ENCODE measurements at places on chromosomes 7 and 10.
A peak's percentile ranks its signal among the peaks of the same experiment; 100 is the strongest.

DNA sequence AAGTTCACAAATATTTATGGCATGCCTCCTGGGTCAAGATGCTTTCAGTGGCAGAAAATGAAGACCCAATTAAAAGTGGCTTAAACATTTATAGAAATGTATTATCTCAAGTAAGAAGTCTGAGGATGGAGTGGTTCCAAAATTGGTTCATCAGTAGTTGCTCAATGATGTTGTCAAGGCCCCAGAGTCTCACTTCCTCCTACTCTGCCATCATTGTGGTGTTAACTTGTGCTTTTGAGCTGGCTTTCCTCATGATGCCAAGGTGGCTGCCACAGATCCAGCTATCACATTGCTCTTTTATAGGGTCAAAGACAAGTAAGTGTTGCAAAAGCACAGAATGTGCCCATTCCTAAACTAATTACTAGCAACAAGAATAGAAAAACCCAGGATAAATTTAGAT is 404.6 kb upstream of the NRP1 start:
- DNase-seq: no peak

- DNase-seq: no peak
Measured at GRCh38 chr10:70078329-70078728, 25.7 kb downstream of the MACROH2A2 start.

DNA sequence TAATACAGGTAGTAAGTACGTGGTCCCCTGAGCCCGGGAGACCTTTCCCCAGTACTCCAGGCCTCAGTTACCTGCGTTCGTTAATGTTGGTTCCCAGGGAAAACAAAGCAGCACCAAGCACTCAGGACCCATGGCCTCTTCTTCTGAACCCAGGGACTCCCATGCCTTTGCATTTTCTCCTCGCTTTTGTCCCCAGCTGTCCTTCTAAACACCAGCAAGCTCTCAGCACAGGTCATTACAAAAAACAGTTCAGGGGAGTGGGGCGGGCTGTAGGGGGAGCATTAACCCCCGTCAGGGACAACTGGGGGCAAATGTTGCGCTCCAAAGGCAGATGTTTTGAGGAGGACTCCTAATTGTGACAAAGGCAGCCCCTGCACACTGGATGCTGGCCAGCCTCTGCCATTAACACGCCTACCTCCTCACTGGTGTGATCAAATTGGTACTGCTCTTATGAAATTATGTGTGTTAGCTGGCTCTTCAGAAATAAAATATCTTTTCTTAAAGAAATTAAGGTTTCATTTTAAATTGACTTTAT is 80.5 kb upstream of the LRGUK start:
- no peak for DNase-seq

GRCh38 chr7:70673778-70674570 is 458.0 kb upstream of the GALNT17 start:
- no peak for DNase-seq

DNA sequence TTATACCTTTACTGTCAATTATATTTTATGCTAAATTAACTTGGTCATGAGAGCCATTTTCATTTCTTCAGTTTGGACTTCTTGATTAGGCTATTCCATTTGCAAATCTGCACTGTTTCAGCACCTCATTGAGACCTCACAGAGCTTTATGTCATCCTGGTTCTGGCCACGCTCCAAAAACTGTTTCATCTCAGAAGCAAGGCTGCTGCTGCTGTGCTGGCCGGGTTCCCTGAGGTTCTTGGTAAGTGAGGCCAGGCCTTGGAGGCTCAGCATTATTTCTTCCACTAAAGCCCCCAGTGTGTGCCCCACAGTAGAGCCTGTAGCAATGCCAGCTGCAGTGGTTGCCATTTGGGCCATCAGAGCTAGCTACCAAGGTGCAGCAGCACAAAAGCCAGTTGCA is 7.8 kb upstream of the ZNF485 start:
- no peak for DNase-seq

DNA sequence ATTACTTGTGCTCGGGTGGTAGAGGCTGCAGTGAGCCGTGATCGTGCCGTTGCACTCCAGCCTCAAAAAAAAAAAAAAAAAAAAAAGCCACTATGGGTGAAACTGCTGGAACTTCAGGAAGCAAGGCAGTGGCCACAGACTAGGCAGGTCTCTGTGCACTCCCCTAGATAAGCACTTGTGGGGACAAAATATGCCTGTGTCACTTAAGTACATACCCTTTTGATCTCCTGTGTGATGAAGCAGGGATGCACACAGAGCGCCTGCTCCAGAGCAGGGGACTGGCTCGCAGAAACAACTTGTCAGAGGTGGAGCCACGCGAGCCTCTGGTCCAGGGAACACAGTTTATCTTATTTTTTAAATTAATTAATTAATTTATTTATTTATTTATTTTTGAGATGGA is 42.9 kb upstream of the PSAP start:
- no peak for DNase-seq

DNA sequence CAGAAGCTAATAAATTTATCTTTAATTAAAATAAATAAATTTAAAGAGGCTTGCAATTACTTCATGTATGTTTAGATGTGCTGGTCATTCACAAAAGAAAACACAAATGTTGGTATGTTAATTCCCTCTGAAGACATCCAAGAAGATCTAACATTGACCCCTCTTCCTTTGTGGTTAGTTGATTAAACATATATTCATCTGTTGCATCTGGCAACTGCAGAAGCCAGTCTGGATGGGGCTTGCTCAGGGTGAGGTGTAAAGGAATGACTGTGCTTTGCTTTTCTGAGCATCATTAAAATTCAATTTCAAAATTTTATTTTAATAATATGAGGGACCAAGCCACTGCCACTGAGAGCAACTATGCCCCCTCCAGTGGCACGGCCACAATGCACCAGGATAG is 36.4 kb upstream of the FERD3L start:
- DNase-seq: no peak

GRCh38 chr10:24854256-24854655 is 98.2 kb downstream of the PRTFDC1 start:
- no peak for DNase-seq

DNA sequence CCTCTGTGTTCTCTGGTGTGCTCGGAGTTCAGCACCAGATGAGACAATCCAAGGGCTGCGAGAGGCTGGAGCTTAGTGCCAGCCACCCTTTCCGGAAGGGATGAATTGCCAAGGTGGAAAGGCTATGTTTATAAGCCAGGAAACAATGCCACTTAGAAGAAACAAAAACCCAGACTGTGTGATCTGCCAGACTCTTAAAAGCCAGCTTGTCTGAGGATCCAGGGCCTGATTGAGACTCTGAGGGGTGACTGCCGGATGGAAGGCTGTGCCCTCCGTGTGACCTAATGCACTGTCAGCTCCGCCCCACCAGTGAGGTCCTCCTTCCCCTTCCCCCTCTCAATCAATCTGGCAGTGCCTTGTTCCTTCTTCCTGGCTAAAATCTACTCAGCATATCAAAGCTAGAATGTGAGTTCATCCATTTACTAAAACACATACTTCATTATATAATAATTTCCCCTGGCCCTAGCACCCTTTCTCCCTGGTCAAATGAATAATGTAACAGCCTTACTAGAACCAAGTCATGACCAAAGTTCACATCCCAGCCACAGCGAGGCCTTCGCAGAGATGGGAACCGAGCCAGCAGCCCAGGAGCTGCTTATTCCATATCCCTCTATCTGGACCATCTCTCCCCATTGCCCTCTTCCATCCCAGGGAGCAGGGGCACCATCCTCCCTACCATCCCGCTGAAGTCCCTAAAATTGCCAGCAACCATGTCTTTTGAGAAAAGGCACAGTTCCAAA is 25.5 kb downstream of the FAM107B start:
- peak; percentile 33 for DNase-seq

- no peak for DNase-seq
Measured at GRCh38 chr7:84182301-84182700, 12.3 kb downstream of the SEMA3A start.

DNA sequence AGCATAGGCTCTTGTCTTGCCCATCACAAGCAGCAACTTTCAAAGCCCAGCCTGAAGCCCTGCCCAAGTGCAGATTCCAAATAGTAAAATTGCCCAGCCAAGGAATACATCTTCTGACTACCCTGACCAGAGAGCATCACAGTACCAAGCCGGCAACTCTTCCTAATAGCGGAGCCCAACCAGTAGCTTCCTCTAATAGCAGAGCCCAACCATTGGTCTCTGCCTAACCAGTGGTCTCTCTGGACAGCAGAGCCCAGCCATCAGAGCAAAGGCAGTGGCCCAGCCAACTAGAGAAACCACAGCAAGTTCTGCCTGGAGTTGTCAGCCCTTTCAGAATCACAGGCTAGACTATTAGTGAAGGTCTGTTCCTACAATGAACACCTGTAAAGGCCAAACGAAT is 285.6 kb downstream of the HGF start:
- no peak for DNase-seq

DNA sequence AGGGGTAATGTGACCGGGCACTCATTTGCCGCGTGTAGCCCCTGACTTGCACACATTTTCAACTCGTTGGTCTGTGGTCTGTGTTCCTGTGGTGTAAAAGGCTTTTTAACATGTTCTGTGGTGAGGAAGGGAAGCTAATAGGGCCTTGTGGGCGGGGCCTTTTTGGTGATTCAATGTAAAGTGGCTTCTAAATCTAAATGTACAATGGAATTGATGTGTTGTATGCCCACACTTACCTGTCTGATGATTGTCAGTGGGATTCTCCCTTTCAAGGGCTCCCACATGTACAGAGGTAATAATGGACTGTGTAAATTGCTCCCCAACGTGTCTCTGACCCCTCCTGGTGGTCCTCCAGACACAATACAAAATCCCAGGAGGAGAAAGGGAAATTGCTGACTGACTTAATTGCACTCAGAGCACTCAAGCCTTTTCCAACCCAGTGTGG is 43.1 kb upstream of the GATAD1 start:
- no peak for DNase-seq

DNA sequence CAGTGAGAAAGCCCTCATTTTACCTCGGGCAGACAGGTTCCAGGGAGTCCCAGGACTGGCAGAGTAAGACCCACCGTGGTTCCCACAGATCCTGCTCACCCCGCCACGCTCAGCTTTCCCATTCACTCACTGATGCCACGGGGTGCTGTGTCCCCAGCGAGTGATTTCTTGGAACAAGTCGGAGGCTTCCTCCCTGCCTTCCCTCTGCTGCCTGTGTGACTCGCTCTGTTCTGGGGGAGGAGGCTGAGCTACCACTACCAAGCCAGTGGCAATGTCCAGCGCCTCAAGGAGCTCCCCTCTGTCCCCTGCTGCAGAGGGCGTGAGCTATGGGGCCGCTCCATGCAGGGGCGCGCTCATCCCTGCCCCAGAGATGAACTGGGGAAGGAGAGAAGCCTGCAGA is 12.6 kb downstream of the IL15RA start:
- DNase-seq: no peak

- DNase-seq: no peak
Measured at GRCh38 chr10:93193906-93194305, 120.2 kb downstream of the CYP26A1 start.

GRCh38 chr7:28161331-28161730 is 19.3 kb downstream of the JAZF1 start:
- DNase-seq: no peak

DNA sequence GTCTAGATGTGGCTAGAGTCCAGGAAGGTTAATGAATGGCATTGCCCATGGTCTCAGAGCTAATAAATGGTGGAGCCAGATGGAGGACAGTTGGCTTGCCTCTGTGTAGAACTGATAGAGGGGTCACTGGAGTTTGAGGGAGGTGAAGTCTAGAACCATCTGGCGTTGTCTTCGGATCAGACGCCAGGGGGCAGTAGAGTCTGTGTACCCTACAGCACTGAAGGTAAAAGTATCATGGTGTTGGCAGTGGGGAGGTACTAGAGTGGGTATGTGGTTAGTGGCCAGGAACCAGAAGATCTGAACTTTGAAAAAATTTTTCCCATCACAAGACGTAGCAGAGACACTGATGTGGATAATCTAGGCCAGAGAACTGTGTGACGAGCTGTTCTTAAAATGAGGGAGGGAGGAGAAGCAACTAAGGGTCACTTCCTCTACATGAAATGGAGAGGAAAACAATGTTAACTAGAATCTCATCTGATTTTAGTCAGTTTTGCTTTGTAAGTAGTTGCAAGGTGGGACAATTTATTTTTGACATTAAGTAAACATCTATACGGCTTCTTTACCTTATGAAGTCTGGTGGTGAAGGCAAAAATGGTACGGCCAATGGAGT is 227.9 kb upstream of the PRSS58 start:
- DNase-seq: no peak

DNA sequence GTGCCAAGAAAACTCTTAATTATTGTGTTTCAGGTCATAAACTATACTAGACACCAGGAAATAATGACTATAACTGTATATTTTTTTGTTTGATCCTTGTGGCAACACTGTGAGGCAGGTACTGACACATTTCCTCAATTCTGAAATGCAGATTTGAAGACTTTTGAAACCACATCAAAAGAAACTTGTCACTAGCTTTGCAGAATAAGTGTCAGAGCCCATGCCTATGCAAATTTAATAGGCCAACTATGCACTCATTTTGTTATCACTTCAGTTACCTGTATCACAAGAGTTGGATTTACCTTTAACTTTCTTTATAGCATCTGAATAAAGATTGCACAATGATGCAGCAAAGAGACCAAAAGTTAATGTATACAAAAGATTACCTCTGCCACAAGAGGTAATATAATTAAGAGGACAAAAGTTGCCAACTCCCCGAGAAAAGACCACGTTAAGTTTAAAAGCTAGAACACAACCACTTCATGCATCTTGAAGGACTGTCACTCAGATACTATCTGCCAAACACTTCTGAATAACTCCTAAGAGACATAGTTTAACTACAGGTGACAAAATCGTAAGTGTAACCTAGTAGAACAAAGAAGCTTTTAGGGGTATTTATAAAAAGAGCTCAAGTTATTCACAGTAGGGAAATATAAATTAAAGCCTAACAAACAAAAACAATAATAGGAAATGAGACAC is 80.5 kb downstream of the ELAPOR2 start:
- no peak for DNase-seq

GRCh38 chr7:76272851-76273497 is 29.5 kb upstream of the HSPB1 start:
- no peak for DNase-seq

DNA sequence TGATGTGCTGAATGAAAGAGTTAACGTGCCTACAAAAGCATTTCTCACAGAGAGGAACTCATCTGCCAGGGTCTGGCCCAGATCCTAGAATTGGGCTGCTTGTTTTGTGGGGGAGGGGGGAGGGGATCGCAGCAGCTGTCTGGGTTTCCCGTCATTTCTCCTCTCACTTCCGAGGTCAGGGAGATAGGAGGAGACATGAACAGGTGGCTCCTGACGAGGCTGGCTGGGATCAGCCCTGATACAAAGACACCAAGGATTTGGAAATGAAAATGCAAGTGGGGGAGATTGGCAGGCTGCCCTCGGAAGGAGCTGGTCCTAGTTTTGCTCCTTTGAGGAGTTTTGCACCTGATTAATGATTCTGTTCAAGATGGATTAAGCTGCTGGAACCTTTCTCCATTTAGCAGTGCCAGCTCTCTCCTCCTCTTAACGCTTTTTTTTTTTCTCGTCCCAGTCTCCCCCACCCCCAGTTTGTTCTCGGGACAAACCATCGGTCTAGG is 86.8 kb upstream of the KMT2C start:
- no peak for DNase-seq

DNA sequence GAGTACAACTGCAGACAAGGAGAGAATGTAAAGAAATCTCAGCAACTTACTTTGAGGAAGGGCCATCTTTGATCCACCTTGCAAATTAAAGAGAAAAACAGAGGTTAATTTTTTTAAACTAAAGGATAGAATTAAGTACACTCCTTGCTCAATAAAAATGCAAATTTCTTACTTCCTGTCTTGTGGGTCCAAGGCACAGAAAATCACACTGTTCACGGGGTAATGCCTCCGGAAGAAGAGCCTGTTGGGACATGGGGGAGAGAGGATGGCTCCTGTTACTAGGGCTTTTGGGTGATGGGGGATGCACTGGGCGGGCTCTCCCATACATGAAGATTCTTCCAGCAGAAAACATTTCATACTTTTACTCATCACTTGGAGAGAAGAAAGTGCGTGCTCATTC is 301.8 kb downstream of the TNS3 start:
- no peak for DNase-seq

Data from stimulated activated naive B cell treated with anti-CD40 and anti-IgM and Interleukin-4, amounts not matched to agents 10 μg/mL and 1 μg/mL and 100 μg/mL, for 72 hours (primary cell).